ENCODE measurements at places on chromosomes 4 and X. TPM values are rescaled to one million over a fixed set of nuclear protein-coding genes. Genes with fewer than 3 reads are reported as not detected.

DNA sequence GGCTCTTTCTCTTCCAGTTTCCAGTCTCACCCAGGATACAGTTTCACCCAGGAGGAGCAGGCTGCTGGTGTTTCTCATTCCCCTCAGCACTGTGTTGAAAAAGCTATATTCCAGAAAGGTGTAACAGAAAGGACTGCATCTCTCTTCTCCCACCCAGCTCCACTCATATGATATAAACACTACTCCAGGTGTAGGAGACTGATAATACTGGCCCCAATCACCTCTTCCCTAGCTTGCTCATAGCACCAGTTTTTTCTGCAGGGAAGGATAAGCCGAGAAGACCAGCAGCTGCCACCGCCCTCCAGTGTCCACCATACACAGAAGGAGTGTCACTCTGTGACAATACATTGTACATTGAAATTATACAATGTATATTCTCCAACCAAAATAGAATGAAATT is 105.5 kb upstream of the STK26 start:
- DNase-seq = no peak

- DNase-seq = no peak
Observed at GRCh38 chrX:107713543-107714205, 61.9 kb downstream of the TSC22D3 start.

GRCh38 chr4:103478734-103479133 is 241.1 kb downstream of the TACR3 start:
- DNase-seq = no peak

DNA sequence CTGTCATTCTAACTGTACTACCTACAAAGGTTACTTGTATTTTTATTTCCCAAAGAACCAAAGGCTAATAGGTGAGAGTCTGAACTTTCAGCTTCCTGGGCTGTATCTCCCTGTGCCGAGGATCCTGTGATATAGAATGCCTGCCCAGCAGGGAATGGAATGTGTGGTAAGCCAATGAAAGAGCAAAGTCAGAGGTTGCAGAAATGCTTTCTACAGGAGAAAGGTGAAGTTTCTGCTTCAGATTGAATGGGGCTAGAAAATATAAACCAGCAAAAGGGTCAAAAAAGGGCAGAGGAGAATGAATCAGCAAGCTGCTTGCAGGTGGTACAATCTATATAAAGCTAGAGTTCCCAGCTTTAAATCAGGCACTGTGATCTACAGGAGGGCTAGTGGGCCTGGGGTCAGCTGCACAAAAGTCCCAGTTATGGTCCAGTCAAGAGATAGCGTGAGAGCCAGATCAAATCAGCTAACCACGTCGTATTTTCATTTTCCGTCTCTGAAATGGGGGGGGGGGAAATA is 146.1 kb downstream of the DCTD start:
- DNase-seq = no peak

GLOD5 gene
- polyA plus RNA-seq = 0.79 TPM

NLGN4X gene
- polyA plus RNA-seq = 11.4 TPM

COQ2 gene
- 15.2 TPM for polyA plus RNA-seq
